NCI-H1092 treated with DMSO at 0.1 percent for 48 hours (cell line): ENCODE measurements at places on chromosomes 3 and 15.

DNA sequence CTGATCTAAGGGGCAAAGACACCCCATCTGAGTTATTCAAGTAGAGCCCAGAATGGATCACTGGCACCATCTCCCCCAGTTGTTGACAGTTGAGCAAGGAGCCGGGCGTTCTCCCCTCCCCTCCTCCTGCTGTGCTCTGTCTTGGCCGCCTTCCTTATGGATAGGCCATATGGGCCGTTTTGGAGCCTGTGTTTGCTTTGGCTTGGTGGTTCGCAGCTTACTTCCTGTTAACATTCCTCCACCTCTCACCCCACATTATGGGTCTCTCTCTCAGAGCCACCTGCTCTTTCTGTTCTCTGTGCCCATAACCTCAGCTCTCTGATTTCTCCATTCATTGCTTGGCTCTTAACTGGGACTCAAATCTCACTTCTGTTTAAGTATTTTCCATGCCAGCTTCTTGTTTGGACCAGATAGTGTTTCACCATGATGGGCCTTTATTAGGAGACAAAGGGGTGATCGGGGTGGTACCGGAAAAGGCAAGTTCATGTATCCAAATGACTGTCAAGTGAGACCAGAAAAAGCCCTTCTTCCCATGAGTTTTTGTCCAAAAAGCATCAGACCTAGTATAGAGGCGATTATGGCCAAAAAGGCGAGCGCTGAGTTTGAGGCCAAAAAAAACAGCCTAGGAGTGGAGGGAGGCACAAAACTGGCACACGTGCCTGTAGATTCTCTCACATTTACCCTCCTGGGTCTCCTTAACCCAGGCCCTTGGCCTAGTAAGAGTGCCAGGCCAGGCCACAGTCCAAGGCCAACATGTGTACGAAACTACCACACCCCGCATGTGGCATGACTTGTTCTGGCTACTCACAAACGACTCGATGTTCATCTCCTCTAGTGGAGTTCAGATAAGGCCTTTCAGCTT, 62.6 kb downstream of the DUT start:
- peak; percentile 41 for DNase-seq

GRCh38 chr3:160180581-160181216, 44.5 kb upstream of the C3orf80 start:
- no peak for DNase-seq

- no peak for DNase-seq
Observed at GRCh38 chr3:129022114-129023007, 21.3 kb downstream of the EFCC1 start.

DNA sequence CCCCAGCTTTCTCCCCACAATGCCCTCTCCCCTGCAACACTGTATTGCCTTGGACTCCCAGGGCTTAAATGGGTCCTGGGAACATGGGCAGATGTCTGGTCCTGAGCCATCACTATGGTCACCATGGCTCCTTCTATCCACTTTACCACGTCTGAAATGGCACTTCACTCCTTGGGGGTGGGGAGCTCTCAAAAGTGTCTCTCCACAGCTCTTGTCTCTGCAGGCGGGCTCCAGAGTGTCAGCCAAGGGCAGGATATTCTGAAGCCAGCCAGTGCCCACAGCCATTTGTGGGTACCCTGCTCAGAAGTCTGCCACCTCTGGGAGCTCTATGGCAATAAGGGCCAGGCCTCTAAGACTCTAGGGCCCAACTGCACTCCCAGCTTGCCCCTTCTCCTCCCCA, 163.9 kb downstream of the PPM1L start:
- peak; percentile 67 for DNase-seq

GRCh38 chr3:12924437-12924836, 83.1 kb upstream of the RPL32 start:
- no peak for DNase-seq

DNA sequence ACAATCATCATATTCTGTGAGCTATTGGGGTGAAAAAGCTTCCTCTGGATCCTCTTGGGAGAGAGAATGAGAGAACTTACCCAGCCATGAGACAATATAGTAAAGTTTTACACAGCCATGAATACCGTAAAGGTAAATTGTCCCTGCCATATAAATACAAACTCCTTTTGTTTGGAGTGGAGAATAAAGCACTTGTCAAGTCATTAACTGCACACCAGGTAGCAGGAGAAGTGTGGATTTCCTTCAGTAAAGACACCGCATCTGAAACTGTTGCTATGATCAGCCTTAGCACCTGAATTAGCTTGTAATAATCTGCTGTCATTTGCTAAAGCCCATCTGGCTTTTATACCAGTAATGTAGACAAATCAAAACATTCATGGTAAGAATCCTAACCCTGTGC, 336.6 kb upstream of the SLCO3A1 start:
- DNase-seq, result no peak

- DNase-seq, result peak; percentile 51
Observed at GRCh38 chr15:23642413-23643044, 5.1 kb downstream of the MAGEL2 start.

DNA sequence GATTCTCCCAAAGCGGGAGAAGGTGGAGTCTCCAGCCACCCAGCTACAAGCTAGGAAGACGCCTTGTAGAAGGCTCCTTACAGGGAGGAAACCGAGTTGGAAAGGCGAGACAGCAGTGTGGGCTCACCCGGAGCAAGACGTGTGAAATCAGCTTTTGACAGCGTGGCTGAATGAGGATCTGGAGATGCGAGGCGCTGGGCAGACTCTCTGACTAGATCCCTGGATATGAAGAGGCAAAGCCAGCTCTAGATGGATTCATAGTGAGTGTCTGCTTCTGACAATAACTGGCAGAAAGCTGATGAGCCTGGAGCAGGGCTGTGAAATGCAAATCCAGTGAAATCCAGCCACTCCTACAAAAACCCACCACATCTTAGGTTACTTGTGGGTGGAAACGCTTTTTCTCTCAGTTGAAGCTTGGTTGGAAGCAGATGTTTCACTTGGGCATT, 41.0 kb downstream of the GOLGA6A start:
- DNase-seq, result no peak

DNA sequence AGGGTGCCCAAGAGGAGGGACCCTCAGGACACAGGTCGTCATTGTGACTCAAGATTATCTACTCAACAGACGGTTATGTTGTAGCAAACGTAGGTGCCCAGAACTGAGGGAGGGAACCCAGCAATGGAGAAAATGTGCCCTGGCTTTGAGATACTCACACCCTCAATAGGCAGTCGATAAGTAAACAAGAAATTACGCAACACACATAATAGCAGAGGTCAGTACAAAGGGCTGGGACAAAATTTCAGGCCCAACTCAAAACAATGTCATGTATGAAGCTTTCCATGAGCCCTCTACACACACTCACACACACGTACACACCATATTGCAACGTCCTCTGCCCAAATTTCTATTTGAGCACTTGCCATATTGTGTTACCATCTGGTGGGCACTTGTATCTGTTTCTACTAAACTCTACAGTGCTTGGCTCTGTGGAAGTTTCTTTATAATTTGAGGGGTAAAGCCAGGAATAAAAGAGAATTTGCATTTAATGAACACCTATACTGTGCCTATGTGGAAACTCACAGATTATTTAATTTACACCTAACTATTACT, 114.6 kb upstream of the TRIM42 start:
- DNase-seq, result no peak

- no peak for DNase-seq
Observed at GRCh38 chr3:43932921-43933320, 242.2 kb downstream of the ABHD5 start.

- no peak for DNase-seq
Observed at GRCh38 chr15:40949756-40950207, 3.5 kb upstream of the CHAC1 start.

- DNase-seq, result no peak
Observed at GRCh38 chr15:67865331-67865730, 25.5 kb upstream of the RNU6-1 start.

DNA sequence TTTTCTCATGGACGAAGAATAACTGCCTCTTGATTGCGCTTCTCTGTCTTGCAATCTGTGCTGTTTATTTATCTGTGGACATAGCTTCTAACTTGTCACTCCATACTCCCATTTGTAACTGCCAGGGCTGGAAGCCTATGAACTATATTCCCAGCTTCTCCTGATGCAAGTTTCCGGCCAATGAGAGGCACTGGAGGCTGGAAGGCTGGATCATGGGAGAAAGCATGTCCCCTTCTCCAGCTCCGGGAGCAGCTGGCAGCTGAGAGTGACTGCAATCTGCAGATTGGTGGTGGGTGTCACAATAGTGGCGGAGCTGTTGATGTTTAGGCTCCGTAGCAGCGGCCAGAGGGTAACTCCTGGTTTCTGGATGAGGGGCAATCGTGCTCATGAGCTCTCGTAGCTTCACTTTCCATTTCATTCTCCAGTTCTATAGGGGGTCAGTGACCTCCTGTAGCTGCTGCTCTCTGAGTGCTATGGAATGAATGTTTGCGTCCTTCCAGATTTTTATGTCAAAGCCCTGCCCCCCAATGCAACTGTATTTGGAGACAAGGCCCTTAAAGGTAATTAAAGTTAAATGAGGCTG, 35.7 kb upstream of the PCSK6 start:
- no peak for DNase-seq

DNA sequence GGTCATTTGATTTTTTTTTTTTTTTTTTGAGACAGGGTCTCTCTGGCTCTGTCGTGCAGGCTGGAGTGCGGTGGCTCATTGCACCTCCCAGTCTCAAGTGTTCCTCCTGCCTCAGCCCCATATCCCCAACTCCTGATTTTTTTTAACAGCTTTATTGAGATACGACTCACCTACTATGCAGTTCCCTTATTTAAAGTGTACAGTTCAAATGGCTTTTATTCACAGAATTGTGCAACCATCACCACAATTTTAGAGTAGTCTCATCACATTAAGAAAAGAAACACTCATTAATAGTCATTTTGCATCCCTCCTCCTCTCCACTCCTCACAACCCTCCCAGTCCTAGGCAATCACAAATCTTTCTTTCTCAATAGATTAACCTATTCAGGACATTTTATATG, 1.9 kb upstream of the TRA2B start:
- DNase-seq, result no peak

- DNase-seq, result no peak
Observed at GRCh38 chr15:92421976-92422375, 28.3 kb downstream of the ST8SIA2 start.

GRCh38 chr3:10996345-10997013, 3.9 kb downstream of the SLC6A1 start:
- peak; percentile 21 for DNase-seq

DNA sequence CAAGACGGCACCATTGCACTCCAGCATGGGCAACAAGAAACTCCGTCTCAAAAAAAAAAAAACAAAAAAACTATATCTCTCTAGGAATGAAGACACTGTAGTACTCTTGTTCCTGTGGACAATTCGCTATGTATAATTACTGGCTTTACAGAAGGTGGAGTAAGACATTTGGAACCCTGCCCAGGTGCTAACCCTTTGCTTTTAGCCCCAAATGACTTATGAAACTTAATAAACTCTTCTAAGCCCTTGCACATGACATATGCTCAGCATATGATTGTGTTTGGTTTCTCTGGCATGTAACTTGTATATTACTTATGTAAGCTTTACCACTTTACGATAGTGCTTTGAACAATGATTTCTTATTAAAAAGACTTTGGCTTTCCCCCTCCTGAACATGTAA, 27.3 kb upstream of the PRTG start:
- DNase-seq, result no peak

GRCh38 chr15:39663704-39664250, 82.9 kb downstream of the THBS1 start:
- DNase-seq, result no peak

DNA sequence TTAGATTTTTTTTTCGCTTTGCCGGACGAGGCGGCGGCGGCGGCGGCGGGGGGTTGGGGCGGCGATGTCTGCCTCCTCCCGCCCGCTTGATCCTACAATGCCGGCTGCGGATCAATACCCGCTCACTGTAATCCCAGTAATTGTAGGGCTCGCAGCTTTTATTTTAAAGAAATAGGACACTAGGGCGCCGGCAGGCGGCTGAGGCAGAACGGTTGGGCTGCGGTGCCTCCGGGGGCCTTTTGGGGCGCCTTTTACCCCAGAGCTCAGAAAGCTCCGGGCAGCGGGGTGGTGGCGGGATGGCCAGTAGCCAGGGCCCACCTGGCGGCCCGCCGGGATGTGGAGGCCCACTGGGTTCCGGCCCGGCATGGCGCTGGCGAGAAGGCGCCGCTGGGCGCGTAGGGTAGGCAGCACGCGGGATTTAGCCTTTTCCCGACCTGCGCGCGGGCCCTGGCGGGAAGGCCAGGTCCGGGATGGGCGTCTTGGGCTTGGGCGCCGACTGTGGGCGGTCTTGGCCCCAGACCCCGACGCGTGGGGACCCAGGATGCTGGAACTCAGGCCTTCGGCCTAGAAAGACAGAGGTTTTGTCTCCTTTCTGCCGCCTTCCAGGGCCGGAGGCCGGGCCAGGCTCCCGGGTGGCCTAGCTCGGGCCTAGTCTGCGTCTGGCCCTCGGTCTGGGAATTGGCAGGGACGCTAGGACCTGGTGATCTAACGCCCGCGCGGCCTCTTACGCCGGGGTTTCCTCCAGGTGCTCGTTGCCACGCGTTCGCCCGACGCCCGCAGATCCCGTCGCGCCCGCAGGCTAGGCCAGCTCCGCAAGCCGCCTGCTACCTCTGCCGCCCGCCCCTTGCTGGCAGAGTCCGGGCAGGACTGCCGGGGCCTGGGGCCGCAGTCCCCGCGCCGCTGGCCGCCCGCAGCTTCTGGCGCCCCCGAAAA, 15.5 kb upstream of the ONECUT1 start:
- no peak for DNase-seq

- no peak for DNase-seq
Observed at GRCh38 chr15:68595260-68595564, 16.4 kb downstream of the CORO2B start.

DNA sequence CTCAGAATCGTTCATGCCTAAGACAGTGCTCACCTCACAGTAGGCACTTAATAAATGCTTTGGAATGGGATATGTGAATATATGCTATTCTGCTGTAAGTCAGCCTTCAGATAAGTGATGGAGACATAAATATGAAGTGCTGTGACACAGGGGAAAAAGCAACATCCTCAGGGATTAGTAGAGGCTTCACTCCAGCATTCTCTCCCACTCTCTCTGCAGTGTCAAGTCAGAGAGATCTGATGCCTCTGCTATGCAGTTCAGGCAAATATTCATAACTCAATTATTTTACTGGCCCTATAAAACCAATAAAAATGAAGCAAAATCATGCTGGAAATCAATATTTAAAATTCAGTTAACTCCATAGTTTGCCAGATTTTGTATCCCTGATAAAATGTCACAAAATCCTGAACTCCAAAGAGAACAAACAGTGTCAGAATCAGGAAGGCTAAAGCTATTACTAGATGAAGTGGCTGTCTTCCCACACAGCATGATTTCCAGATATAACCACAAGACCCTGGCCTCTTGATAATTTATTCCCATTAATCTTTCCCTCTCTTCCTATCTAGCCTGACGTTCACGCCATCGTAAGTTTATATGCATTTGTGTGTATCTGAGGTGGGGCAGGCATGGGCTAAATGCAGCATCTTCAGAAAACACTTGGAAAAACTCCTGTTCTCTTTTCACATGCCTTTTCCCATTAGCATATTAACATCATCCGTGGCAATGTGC, 278.9 kb upstream of the ATP11B start:
- DNase-seq, result no peak

- peak; percentile 40 for DNase-seq
Observed at GRCh38 chr3:73401616-73402279, 223.0 kb downstream of the PDZRN3 start.

- DNase-seq, result no peak
Observed at GRCh38 chr3:170869239-170869590, 780 bp downstream of the RPL22L1 start.

GRCh38 chr3:190860521-190860920, 2.0 kb downstream of the GMNC start:
- no peak for DNase-seq

GRCh38 chr3:183775781-183776180, 49.6 kb downstream of the MAP6D1 start:
- DNase-seq, result no peak

- no peak for DNase-seq
Observed at GRCh38 chr15:90495067-90495466, 34.7 kb upstream of the CRTC3 start.
